ENCODE measurements at places on chromosomes 3 and 15.

GRCh38 chr15:74773329-74773728 is 8.6 kb upstream of the CSK start:
- no peak for DNase-seq

DNA sequence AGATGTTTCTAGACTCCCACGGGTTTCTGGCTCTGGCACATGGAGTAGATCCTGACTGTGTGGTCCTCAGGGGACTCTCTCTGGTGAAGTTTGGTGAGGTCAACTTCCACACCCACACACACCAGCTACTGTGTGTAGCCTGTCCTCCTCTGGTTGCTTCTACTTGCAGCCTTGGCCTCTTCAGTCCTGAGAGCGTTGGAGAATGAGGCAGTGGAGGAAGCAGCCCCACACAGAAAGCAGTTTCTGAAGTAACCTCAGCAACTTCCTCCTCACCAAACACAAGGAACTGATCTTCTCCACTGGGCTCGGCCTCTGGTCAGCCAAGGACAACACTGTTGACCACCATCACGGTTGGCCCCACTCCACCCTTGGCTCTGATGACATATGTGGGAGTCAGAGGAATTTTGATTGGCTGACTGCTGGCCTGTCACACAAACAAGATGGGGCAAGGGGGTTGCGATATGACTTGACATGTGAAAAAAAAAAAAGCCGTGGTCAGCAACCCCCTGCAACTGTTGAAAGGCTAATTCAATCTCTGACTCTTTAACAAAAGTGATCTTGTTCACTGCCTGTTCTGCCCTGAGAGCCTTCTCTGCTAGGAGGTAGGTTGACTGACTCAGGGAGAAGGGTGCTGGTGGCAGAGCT is 19.6 kb downstream of the CD86 start:
- DNase-seq: no peak

- DNase-seq: no peak
Measured at GRCh38 chr3:139630542-139630941, 47.2 kb downstream of the NMNAT3 start.

DNA sequence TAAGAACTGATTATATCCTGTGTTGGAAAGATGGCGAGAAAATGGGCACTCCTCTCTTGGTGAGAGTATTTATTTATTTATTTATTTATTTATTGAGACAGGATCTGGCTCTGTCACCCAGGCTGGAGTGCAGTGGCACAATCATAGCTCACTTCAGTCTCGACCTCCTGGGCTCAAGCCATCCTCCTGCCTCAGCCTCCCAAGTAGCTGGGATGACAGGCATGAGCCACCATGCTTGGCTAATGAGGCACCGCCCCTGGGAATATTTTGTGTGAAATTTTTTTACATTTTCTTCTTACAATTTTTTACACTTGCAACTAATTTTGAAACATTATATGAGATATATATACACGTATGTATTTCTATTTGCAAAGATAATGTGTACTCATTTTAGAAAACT is 150.5 kb upstream of the PRR20G start:
- DNase-seq: no peak

DNA sequence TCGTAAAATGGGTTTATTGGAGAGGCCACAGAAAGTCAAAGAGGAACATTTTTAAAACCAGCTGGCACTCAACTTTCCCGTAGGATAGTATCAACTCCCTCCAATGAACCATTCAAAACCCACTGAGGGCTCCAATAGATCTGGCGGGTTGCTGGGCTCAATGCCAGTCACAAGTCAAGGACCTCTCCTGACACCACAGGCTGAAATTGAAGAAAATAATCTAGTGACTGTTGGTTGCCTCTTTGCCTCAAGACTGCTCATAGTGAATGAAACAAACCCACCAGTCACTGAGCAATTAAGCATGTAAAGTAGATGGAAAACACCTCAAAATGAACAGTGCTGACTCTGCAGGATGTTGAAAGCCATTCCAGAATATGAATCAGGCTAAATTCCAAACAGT is 500.6 kb upstream of the AGTR1 start:
- no peak for DNase-seq

- DNase-seq: no peak
Measured at GRCh38 chr3:178259703-178260102, 276.5 kb upstream of the KCNMB2 start.

- DNase-seq: no peak
Measured at GRCh38 chr15:29066310-29066709, 180.5 kb downstream of the APBA2 start.

DNA sequence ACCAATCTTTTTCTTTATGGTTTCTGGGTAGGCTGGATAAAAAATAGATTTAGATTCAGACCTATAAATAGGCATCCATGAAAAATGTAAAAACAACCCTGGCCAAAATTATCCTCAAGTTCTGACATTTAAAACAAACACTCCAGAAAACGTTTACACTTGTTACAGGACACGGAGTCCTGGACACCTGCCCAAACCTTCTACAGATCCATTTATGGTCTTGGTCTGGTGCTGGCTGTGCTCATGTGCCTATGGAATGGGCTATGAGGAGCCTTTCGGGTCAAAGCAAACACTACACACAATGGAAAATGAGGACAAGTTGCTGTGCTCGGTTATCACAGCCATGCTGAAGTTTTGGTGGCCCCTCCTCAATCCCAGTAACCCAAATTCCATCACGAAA is 108.1 kb downstream of the PDZRN3 start:
- DNase-seq: no peak

- DNase-seq: no peak
Measured at GRCh38 chr15:95013381-95013780, 782.0 kb downstream of the MCTP2 start.

Measured in stimulated activated CD8-positive, alpha-beta memory T cell treated with anti-CD3 and anti-CD28 coated beads, Interleukin-7, amount 100 ng/mL, for 24 hours (primary cell).